Adrenal gland (tissue), 19 donors: ENCODE measurements at places on chromosomes 2 and 18. TPM values are rescaled to one million over a fixed set of nuclear protein-coding genes. Genes with fewer than 3 reads are reported as not detected.
A peak's percentile ranks its signal among the peaks of the same experiment; 100 is the strongest.

DNA sequence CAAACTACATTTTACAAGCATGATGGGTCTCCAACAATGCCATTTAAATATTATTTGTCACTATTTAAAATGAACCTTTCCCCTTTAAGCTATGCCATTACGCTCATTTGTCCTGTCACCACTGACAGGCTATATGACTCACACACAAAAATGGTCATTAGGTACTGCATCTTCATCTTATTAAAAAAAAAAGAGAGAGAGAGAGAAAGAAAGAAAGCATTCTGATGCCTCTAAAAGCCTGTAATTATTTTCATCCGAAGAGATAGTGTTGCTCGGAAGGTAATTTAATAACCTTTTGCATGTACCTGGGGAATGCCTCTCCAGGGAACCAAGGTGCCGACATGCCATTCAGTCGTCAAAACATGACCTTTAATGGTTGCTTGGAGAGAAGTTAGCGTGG lies 226.7 kb downstream of the ARHGAP15 start:
- DNase-seq: no peak

COLEC12 gene
- 16.0 TPM for total RNA-seq

GRCh38 chr2:179237209-179237946 lies 27.3 kb downstream of the SESTD1 start:
- no peak for DNase-seq

- no peak for DNase-seq
These were observed 34.6 kb upstream of the TMEM247 start for GRCh38 chr2:46444732-46445131.

MOGAT1 gene
- total RNA-seq: not detected

DNA sequence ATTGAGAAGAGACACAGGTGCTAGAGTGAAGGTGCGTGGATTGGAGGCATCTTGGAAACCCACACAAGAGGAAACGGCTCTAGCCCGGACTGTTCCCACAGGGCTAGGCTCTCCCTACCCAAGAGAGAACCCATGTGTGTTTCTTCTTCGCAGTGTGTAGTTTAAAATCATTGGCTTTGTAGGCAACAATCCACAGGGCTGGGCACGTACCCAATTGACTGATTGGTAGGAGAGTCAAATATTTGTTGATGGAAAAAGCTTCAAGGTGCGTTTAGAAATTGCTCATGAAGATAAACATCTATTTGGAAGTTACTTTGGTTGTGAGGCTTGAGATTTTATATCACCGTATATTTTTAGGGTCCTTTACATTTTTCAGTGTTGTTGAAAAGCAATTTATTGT lies 13.2 kb upstream of the YWHAQ start:
- DNase-seq: no peak

GRCh38 chr2:16416651-16417050 lies 249.0 kb downstream of the CYRIA start:
- no peak for DNase-seq

GRCh38 chr2:65021709-65022108 lies 32.5 kb downstream of the SLC1A4 start:
- DNase-seq: no peak

- DNase-seq: peak; percentile 15
These were observed 1.7 kb downstream of the MAP2 start for GRCh38 chr2:209425471-209426071.

IL1RL1 gene
- 51.0 TPM for total RNA-seq

GRCh38 chr2:197740200-197740599 lies 35.0 kb downstream of the MARS2 start:
- DNase-seq: no peak

ACP1 gene
- total RNA-seq: 386 TPM

GRCh38 chr2:241491549-241492173 lies 16.7 kb downstream of the STK25 start:
- DNase-seq: no peak

DNA sequence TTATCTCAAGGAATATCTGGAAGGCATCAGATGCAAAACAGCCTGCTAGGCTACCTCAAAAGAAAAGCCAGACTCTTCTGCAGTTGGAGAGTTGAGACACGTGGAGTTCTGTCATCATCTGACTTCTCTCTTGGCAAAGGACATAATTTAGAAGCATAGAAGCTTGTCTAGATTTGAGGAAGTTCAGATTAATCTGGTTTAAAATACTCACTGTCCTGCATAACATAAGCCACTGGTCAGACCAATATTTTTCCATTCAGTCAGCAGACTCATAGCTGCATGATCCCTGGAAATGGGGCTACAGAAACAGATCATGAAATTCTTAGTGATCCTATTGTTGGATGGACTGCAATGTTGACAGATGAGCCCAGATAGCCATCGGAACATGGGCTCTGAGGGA lies 349.0 kb downstream of the TXNL1 start:
- no peak for DNase-seq

DNA sequence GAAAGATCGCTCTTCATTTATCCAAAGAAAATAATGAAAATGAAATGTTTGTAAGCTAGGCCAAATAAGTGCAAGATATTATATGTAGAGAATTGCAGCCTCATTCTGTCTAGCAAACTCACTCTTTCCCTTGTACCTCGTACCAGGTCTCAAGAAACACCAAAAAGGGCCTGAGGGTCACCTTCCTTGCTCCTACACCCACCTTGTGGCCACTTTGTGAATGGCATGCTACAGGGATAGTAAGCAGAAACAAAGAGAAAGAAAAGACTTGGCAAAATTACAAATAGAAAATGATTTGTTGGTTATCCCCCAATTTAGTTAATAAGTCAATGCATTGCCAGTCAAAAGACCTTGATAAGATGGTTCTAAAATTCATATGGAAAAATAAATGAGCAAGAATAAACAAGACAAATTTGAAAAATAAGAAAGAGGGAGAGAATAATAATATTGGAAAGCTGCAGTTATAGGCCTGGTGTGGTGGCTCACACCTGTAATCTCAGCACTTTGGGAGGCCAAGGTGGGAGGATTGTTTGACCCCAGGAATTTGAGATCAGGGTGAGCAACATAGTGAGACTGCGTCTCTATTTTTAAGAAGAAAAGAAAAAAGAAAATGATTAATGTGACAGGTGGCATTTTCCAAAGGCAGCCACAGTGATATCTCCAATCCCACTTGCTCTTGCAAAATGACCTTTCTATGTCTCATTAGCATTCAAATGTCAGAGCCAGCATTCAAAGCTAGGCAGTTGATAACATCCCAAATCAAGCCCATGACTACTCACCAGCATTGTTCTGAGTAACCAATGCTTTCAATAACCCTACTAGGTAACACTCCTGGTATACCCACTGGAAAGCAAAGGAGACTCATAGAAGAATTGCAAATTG lies 38.8 kb upstream of the BMP10 start:
- DNase-seq: peak; percentile 86
